ENCODE measurements at places on chromosomes 1 and 21.
A peak's percentile ranks its signal among the peaks of the same experiment; 100 is the strongest.

DNA sequence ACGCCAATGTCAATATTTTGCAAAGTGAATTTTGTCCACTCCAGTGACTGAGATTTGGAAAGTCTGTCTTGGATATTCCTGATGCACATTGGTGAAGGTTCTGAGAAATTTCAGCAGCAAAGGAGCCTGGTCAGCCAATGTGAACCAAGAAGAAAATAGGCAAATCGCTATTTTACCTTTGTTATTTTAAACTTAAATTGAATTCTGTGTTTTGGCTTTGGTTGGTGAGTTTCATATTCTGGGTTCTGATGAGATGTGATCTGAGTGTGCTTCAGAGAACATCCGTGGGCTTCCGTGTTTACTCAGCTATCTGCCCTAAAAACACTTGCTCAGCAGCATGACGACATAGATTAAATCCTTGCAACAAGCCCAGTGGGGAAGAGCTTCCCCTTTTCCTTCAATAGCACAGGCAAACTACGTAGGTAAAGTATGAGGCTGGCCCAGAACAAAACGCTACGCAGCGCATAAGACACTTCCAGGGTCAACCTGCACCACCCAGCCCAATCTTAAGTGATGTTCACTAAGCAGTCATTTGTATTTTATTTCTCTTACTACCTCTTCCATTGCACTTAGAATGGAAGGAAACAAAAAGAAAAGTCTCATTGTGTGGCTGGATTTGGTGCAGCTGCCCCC, 176.4 kb upstream of the KAZN start:
- H3K27me3 ChIP-seq = no peaks in the 10 kb centered on the region
- no peak overlapping the region for H3K4me3 ChIP-seq
- H3K36me3 ChIP-seq = no peaks in the 10 kb centered on the region
- H3K27ac ChIP-seq = peak overlapping the region; percentile 66
- H3K4me1 ChIP-seq = peaks cover 41% of the 10 kb centered on the region
- DNase-seq = peak; percentile 35

DNA sequence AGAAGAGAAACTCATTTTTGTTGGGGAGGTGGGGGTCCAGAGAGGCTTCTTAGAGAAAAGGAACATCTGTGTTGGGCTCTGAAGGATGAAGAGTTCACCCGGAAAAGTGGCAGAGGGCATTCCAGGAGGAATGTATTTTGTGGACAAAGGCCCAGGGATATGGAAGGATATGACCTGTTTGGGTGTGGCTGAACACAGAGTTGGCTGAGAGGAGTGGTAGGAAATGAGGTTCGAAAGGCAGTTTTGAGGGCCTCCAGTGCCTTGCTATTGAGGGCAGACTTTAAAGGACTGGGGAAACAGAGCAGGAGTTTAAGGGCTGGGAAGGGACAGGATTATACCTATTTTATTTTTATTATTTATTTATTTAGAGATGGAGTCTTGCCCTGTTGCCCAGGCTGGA, 27.3 kb upstream of the WASF2 start:
- no peak overlapping the region for H3K27ac ChIP-seq
- no peaks in the 10 kb centered on the region for H3K27me3 ChIP-seq
- no peak for DNase-seq
- peaks cover 56% of the 10 kb centered on the region for H3K4me1 ChIP-seq
- no peak overlapping the region for H3K4me3 ChIP-seq
- H3K36me3 ChIP-seq = no peaks in the 10 kb centered on the region

GRCh38 chr1:53693773-53694717, 44.9 kb downstream of the GLIS1 start:
- H3K4me1 ChIP-seq = peaks cover 18% of the 10 kb centered on the region
- H3K36me3 ChIP-seq = no peaks in the 10 kb centered on the region
- no peak for DNase-seq
- no peak overlapping the region for H3K4me3 ChIP-seq

DNA sequence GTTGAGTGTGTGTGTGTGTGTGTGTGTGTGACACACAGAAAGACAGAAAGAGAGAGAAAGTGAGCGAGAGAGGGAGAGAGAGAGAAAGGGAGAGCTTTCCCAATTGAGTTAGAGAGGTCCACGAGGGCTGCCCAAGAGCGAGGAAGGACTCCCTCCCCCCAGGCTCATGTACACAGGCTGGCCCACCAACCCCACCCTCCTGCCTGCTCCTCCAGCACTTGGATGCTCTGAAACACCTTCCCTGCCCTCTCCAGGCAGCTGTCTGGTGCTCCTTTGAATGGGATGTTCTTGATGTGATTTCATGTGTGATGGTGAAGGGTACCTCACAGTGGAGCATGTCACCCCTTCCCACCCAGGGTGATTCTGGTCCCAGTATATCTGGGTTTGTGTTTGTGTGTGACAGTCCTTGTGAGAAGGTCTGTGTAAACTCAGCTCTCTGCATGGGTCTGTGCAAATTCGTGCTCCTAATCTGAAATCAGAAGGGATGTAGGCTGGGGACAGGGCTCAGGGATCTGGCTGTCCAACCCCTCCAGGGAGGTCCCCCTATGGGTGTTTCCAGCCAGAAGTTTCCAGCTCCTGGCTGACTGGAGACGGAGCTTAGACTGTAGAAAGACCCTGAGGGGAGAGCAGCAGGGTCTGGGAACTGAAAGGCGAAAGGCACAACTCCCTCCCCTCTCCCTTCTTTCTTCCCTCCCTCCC, 6.8 kb upstream of the PEAR1 start:
- H3K27me3 ChIP-seq = no peaks in the 10 kb centered on the region
- no peak overlapping the region for H3K27ac ChIP-seq
- no peak for DNase-seq
- H3K4me3 ChIP-seq = no peak overlapping the region

- no peaks in the 10 kb centered on the region for H3K36me3 ChIP-seq
- H3K4me1 ChIP-seq = peaks cover 11% of the 10 kb centered on the region
- no peak for DNase-seq
- no peak overlapping the region for H3K27ac ChIP-seq
Measured at GRCh38 chr1:182610606-182611194, 6.5 kb upstream of the RGS16 start.

Data from K562 (cell line).